ENCODE measurements at places on chromosomes 12 and 14.

DNA sequence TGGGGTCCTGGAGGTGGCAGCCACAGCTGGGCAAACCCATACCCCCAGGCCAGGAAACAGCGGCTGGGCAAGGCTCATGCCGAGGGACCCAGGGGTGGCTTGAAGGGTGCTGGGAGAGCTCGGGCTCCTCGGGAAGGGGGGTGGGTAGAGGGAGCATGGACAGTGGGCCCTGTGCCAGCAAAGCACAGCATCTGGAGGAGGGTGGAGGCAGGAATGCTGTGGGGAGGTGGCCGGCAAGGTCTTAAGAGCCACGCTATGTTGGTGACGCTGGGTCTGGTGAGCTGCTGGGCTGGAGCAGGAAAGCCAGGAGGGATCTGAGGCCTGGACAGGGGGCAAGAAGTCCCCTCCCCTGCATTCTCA lies 48.2 kb upstream of the DLK1 start:
- DNase-seq: no peak

GRCh38 chr14:54170301-54170700 lies 213.7 kb upstream of the BMP4 start:
- DNase-seq: no peak

DNA sequence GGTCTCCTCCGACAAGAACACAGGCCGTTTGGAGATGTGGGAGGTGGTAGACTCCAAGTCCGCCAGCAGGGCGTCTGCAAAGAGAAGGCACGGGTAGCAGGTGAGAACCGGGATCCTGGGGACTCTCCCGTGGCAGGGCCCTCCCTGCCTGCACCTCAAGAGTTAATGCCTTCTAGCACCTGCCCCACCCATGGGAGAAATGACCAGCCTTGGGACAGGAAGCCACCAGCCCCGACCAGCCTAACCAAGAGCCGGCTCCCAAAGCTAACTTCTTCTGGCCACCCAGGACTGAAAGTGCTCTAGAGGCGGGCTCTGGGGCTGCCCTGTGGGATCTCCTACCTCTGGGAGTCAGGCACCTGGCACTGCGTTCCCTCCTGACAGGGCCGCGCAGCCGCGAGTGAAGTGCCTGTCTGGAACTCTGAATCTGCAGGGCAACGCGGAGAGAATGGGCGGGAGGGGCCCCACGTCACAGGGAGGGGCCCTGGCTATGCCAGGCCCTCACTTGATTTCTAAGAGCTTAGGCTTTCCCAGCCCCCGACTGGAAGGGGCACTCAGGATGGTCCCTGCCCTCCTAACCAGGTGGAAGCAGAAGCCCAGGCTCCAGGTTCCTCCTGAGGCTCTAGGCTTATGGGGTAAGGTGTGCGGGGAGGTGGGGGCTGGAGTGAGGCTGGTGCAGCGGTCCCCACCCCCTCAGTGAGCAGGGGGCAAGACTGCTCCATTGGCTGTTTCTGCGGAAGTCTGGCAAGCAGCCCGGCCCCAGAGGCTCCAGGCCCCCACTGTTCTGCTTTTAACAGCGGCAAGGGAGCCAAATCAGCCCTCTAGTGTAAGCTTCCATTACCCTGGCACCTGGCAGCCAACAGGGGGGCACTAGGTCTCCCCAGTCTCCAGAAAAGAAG lies 23.6 kb upstream of the RPLP0 start:
- peak; percentile 72 for DNase-seq

- DNase-seq: no peak
Measured at GRCh38 chr12:54029529-54030441, 1.5 kb downstream of the HOXC6 start.

- DNase-seq: no peak
Measured at GRCh38 chr14:95526483-95527386, 8.1 kb upstream of the GLRX5 start.

DNA sequence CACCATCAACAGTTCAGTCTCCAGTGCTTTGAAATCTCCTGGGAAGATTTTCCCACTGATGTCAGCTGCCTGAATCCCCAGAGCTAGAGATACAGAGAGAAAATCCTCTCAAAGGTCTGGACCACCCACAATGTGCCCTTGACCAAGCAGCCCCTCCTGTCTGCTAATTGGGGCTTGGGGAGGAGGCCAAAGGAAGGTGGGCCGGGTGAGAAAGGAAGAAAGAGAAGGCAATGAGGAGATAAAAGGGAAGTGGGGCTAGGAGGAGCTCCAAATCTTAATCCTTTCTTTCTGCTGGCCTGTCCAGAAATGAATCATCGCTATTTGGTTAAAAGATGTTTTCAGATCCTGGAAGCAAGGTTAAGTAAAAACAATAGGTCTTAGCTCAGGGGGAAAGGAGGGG lies 322.9 kb downstream of the BCL11B start:
- DNase-seq: no peak

DNA sequence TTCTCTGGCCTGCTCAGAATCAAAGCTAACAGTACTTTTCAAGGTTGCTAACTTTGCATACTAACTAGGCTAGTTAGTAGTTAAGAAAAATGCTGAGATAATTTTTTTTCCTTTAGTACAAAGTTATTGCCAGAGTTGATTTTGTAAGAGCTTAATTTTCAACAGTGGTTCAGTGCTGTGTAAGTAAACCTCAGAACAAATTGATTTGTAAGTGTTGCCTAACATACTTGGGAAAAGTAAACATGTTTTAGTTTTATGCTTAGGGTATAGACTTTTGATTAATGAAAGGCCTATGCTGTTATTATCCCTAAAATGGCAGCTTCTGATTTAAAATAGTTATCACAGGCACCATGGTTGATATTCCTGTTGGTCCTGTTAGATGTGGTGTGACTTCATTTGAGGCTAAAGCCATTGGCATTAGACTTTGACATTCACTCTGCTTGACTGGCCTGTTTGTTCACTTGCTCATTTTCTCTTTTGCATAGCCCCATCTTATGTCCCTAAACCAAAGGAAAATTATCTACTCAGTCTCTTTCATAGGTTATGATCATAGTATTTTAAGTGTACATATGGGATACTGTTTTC lies 5.2 kb downstream of the CMAS start:
- DNase-seq: no peak

DNA sequence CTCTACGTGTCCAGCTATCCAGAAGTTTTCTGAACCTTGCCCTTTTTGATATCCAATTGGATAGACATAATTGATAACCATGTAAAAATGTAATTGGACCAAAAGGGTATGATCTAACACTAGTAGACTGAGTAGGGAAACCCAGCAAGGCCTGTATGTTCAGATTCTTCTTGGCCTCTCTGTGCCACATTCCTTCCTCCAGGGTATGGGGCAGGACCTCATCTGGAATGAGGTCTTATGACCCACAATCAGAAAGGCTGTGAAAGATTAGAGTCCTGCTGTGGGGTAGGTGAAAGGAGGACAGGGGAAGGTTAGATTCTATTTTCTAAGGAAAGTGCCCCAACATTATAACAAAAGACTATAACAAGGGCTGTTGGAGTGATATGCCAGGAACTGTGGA lies 51.3 kb upstream of the A2ML1 start:
- DNase-seq: no peak

- DNase-seq: no peak
Measured at GRCh38 chr14:57492859-57493258, 798 bp downstream of the CCDC198 start.

DNA sequence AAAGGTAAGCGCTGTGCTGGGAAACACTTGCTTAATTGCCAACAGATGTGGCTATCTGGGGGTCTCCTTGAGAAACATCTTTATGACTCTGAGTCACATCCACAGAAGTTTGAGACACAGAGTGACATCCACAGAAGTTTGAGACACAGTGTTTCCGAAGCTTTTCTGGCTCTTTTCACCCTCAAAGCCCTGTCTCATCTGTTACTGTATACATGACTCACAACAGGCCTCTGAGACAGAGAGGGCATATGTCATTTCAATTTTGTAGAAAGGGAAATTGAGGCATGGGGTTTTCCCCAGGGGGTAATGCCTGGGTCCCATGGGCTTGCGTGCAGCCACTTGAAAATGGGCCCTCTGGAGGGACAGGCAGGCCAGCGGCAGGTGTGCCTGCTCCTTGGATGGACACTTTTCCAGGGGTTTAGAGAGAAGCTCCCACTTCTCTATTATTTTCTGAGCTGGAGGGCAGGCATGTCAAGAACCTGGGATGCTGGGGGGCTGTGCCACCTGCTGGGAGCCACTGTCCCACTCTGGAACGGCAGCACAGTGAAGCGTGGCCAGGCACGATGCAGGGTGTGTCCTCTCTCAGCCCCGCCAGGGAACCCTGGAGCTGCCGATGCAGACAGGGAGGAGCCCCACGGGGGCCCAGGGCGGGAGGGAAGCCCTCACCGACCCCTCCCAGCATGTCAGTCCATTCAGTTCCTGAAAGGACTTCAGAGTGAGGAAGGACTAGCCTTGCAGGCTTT lies 111.3 kb upstream of the FKBP4 start:
- DNase-seq: no peak

DNA sequence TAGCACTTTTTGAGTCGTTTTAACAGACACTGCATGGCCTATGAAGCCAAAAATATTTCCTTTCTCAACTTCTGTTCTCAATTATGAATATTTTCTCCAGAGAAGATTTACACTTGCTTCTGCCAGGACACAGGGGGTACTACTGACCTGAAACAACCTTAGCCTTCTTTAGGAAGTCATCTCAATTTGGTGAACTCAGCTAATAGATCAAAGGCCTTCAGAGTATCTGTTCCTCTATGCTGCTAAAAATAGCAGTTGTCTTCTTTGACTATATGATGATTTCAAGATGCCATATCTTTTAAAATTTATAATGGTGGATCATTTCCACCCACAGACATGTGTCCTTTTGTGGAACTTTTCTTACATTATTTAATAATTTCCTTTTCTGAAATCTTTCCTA lies 14.0 kb upstream of the NDUFA12 start:
- DNase-seq: no peak

GRCh38 chr12:65903691-65904383 lies 79.6 kb downstream of the HMGA2 start:
- DNase-seq: no peak

DNA sequence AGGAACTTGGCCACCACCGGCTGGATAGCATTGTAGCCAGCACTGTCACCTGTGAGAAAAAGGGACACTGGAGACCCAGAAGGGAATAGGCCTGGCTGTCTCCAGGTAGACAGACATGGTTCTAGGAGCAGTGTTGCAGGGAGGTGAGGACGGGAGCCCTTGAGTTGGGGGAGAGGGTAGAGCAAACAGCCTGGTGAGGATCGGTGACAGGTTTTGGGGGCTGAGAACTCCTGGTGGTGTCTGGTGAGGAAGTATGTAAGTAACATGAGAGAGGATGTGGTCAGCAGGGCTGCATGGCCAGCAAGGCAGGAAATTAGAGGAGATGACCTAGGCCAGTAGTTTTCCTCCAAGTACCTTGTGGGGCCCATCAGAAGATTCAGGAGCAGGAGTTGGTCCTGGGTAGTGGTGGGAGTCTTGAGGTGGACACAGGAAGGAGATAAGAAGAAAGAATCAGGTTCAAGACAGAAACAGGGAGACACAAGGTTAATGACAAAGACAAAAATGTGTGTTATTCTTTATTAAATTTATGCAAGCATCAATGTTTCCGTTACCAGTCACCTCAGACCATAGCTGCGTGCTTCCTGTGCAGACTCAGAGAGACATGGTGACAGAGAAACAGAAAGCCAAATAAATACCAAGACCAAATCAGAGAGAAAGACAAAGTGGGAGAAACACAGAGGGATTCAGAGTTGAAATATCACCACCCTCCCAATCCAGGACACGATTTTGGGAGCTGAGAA lies at the start of gene ARHGAP9:
Gene ARHGAP9, minus strand, starts transcription at position 491 of the 740 bp plus-strand sequence. Its CDS starts 460 bp downstream, at position 31.
- no peak for DNase-seq

DNA sequence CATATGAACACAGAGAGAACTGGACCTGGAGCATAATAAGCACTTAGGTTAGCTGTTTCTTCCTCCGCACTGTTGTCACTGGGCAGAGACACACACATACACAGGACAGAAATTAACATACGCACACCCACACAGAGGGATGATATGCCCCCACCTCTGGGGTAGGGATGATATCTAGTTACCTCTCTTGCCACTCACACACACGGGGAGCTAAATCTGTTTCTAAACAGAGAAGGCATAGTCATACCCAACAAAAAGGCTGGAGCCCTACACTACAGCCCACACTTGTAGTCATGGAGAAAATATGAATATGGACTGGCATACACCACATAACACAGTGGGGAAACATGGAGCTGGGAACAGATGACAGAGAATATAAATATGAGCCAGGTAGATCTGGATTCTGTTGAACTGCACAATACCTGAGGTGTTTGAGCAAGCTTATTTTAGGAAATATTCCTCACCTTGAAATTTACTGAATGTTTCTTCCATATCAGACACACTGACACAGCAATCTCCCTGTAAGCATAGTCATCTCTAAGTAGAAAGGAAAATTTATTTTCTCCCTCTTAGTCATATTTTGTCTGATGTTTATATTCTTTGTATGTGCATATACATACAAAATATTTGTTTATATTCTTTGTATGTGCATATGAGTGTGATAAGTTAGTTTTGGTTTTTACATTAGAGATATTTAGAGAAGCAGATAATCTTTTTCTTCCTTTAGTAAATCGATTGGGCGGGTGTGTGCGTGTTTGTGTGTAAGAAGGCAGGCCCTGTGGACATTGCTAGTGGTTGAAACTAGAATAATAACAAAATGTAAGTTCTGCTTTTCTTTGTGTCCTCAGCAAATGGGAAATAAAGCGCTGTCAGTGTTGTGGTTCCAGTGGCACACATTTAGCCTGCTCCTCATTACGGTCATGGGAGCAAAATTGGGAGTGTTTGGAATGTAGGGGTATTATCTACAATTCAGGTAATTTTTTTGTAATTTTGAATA lies 20.9 kb upstream of the SCFD1 start:
- peak; percentile 54 for DNase-seq

DNA sequence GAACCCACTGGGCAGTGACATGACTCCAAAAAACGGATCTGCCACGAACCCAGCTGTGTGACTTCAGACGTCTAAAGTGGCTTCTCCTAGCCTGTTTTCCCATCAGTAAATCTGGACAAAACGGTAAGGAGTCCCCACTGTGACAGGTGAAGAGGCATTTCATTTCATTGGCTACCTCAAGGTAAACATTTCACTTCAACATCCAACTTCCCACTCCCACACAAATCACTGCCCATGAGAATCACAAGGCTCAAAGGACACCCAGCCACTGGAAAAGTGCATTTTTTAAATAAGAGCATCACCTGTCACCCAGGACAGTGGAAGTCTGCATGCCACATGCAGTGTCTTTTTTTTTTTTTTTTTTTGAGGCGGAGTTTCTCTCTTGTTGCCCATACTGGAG lies 27.9 kb downstream of the HSP90AA1 start:
- DNase-seq: no peak

GRCh38 chr12:89269174-89269573 lies 83.1 kb downstream of the DUSP6 start:
- DNase-seq: no peak

- no peak for DNase-seq
Measured at GRCh38 chr12:107472308-107472707, 213.3 kb upstream of the PWP1 start.

DNA sequence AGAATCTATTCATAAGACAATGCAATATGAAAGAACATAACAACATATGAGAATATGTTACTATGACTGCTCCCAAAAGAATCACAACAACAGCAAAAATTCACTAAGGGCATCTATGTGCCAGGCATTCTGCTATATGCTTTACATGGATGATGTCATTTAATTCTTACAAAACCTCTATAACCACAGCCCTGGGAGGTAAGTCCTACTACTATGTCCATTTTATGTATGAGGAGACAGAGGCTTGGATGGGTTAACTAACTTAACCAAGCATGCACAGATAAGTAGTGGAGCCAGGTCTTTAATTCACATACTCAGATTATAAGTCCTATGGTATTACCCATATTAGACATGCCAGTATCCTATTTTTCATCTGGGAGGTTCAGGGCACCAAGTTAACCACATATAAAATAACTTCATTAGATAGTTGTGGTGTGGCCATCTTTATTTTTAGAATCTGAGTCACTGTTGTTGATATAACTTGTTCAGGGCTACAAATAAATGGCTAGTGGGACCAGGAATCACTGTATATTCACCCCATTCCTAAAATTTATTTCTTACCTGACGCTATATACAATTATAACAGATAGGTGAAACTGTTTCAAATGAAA lies 33.2 kb upstream of the RAD51AP1 start:
- no peak for DNase-seq

Measured in Kasumi-1 (cell line).